Pancreas (tissue), 10 donors: ENCODE measurements at places on chromosomes 16 and 17. TPM values are rescaled to one million over a fixed set of nuclear protein-coding genes. Genes with fewer than 3 reads are reported as not detected.

The ADCY9 gene
- polyA plus RNA-seq: 6.6 TPM

- DNase-seq: no peak
These were observed 3.0 kb upstream of the PRSS22 start for GRCh38 chr16:2860826-2861567.

DNA sequence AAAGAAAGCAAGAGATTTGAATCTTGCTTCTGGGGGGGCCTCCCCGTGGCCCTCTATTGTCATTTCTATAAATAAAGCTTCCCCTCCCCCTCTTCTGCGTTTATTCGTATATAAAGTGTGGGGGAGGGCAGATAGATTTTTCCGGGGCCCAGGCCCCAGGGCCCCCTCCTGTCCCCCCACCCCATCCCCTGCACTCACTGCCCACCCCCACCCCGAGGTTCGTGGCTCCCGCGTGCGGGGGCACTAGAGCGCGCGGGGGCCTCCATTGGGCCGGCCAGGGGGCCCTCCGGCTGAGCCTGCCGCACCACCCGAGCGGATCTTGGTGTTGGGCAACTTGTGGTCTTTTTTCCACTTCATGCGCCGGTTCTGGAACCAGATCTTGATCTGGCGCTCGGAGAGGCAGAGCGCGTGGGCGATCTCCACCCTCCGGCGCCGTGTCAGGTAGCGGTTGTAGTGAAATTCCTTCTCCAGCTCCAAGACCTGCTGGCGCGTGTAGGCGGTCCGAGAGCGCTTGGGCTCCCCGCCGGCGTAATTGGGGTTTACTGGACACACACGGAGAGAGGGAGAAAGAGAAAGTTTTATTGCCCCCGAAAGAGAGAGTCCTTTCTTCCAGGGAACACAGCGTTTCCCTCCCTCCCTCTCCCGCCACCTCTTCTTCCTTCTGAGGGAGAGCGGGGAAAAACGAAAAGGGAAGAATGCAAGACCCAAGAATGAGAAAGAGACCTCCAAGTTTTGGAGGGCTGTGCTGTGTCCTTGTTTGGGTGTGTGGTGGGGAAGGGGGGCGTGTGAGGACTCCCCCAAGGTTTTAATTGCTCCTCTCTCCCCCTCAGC is 1.5 kb downstream of the HOXB4 start:
- no peak for DNase-seq

- DNase-seq: no peak
These were observed 101.9 kb downstream of the KCNJ2 start for GRCh38 chr17:70271200-70271599.

- no peak for DNase-seq
These were observed 137.5 kb downstream of the SOCS1 start for GRCh38 chr16:11118479-11118878.

The NT5M gene
- polyA plus RNA-seq: 3.3 TPM

The PLXDC1 gene
- 1.8 TPM for polyA plus RNA-seq

GRCh38 chr16:11848842-11849241 is 2.5 kb downstream of the RSL1D1 start:
- no peak for DNase-seq

DNA sequence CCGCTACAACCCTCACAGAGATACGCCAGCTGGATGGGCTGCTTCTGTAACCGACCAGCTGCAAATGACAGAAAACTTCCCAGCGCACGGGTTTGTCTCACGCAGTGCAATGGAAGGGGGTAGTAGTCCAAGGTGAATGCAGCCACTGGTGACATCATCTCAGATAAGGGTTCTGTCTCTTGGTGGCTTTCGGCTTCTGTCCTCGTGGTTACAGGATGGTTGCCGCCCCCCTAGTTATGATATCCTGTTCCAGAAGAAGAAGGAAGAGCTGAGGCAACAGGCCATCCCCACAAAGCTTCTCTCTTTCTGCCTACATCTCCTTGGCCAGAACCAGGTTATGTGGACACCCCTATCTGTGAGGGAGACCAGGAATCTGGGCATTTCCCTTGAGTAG is 40.3 kb upstream of the BAHCC1 start:
- peak; percentile 90 for DNase-seq

The TBC1D3D gene
- polyA plus RNA-seq: 4.3 TPM

The SECTM1 gene
- 1.5 TPM for polyA plus RNA-seq

DNA sequence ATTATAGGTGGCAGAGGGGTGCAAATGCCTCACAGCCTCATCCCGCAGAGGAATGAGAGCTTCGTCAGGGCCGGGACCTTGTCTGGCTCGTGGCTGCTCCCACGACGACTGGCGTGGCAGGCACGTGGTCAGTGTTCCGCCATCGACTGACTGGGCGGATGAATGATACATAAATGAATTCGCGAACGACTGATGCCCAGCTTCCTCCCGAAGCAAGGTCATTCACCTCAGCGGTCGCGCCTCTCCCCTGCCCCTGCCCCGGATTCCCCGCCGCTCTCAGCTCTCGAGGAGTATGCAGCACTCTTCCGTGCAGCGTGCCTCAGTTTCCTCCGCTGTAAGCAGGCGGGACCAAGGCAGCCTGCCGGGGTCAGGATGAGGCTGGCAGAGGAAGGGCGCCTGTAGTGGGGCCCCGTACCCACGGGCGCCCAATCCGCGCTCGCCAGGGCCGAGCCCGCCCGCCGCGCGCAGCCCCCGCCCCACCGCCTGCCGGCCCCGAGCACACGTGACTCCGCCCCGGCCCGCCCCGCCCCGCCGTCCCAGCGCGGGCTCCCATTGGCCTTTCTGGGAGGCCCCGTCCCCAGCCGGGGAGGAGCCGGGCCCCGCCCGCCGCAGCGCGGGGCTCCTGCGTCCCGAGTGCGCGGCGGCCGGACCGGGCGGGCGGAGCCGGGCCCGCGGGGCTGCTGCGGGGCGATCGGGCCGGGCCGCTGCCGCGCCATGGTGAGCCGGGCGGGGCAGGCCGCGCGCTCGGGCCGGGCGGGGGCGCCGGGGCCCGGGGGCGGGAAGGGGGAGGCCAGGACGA is at the start of gene SNN:
TSS of gene SNN (plus strand) at position 632 of the 799 bp plus-strand sequence. CDS start 7,605 bp downstream, outside the sequence.
- DNase-seq: peak; percentile 94

GRCh38 chr16:85991856-85992255 is 92.9 kb downstream of the IRF8 start:
- DNase-seq: no peak
